Left ventricle myocardium inferior (tissue), 1 donor: ENCODE measurements at places on chromosomes 2 and 18.

GRCh38 chr2:30992781-30993180, 145.5 kb downstream of the GALNT14 start:
- no peak for DNase-seq
- H3K36me3 ChIP-seq: no peaks in the 10 kb centered on the region
- no peak overlapping the region for H3K27ac ChIP-seq
- no peaks in the 10 kb centered on the region for H3K4me1 ChIP-seq
- no peak overlapping the region for H3K4me3 ChIP-seq

- H3K4me1 ChIP-seq: peaks cover 32% of the 10 kb centered on the region
- no peaks in the 10 kb centered on the region for H3K27me3 ChIP-seq
- peak overlapping the region; percentile 95 for H3K27ac ChIP-seq
- DNase-seq: peak; percentile 23
- no peaks in the 10 kb centered on the region for H3K36me3 ChIP-seq
- H3K4me3 ChIP-seq: peak overlapping the region; percentile 80
Measured at GRCh38 chr2:226835420-226835795, 446 bp upstream of the RHBDD1 start.

GRCh38 chr2:109499566-109499965, 114.2 kb downstream of the SEPTIN10 start:
- H3K36me3 ChIP-seq: peaks cover 9% of the 10 kb centered on the region
- no peaks in the 10 kb centered on the region for H3K27me3 ChIP-seq
- no peak overlapping the region for H3K4me3 ChIP-seq
- no peak overlapping the region for H3K27ac ChIP-seq

DNA sequence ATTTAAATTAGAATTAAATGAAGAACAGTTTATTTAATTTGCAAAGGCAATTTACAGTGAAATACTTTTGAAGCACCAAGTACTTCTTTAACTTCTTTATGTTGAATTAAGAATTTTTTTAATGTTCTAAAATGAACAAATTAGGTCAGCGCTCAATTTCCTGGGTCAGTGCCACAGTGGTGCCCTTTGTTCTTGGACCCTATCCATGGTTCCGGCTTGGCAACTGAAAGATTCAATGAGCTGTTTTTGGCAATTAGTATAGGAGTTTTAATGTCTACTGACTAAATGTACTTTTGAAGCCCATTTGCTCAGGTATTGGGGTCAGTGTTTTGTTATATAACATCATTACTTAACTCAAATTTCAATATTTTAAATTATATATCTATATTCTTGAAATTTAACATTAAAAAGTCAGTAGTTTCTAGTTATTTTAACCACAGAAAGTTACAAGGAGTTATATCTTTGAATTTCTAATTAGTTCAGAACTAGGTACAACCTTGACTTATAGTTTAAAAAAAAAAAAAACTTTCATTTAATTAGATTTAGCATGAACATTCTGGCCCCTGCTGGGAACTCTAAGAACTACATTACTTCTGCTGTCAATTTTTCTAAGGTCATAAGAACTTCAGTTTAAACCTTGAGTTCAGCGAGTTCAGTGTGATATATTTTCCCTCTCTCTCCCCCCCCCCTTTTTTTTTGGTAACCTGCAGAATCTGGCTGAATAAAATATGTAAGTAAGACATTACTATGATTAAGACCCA, 7.6 kb upstream of the MSTN start:
- H3K4me3 ChIP-seq: no peak overlapping the region
- no peak overlapping the region for H3K27ac ChIP-seq
- no peaks in the 10 kb centered on the region for H3K36me3 ChIP-seq
- DNase-seq: no peak
- no peaks in the 10 kb centered on the region for H3K27me3 ChIP-seq

GRCh38 chr18:78207942-78208341, 771.7 kb upstream of the SALL3 start:
- H3K27me3 ChIP-seq: peaks cover 4% of the 10 kb centered on the region
- DNase-seq: no peak
- no peak overlapping the region for H3K27ac ChIP-seq
- no peaks in the 10 kb centered on the region for H3K4me1 ChIP-seq

- no peak overlapping the region for H3K27ac ChIP-seq
- H3K27me3 ChIP-seq: no peaks in the 10 kb centered on the region
- DNase-seq: no peak
- no peak overlapping the region for H3K4me3 ChIP-seq
Measured at GRCh38 chr2:139271149-139271548, 491.0 kb upstream of the NXPH2 start.

DNA sequence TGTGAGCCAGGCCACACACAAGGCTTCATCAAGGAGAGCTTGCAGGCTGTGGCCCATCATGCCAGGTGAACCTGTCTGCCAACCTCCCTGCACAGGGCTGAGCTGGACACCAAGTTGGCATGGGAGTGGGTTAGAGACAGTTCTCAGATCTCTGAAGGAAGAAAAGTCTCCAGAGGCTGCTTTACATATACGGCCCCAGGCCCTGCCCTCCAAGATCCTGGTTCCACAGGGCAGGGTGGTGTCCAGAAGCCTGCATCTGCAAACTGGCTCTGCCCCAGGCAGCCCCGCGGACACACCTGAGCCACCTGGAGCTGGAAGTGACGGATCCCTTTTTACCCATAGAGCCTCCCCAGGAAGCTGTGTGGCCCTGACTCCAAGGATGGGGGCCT, 24.2 kb upstream of the HES6 start:
- no peak overlapping the region for H3K4me3 ChIP-seq
- H3K36me3 ChIP-seq: peaks cover 36% of the 10 kb centered on the region
- peaks cover 43% of the 10 kb centered on the region for H3K4me1 ChIP-seq
- no peaks in the 10 kb centered on the region for H3K27me3 ChIP-seq
- H3K27ac ChIP-seq: peak overlapping the region; percentile 69
- DNase-seq: no peak

DNA sequence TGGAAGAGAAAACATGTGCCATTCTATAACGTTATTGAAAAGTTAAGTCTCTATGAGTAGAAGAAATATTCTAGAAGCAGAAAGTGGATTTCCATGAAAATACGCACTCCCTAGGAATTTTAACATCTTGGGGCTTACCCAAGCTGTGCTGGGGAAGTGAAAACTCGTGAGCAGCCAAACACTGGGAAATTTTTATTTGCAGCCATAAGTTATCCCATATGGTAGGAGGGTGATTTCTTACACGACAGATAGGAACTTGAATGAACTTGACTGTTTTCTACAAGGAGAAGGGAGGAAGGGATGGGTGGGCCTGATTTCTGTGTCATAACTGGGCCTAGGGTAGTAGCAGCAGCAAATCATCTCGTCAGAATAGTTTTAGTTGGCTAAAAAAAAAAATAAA, 272.6 kb downstream of the ETAA1 start:
- H3K4me1 ChIP-seq: peaks cover 29% of the 10 kb centered on the region
- H3K27me3 ChIP-seq: no peaks in the 10 kb centered on the region
- H3K4me3 ChIP-seq: no peak overlapping the region
- H3K27ac ChIP-seq: no peak overlapping the region

DNA sequence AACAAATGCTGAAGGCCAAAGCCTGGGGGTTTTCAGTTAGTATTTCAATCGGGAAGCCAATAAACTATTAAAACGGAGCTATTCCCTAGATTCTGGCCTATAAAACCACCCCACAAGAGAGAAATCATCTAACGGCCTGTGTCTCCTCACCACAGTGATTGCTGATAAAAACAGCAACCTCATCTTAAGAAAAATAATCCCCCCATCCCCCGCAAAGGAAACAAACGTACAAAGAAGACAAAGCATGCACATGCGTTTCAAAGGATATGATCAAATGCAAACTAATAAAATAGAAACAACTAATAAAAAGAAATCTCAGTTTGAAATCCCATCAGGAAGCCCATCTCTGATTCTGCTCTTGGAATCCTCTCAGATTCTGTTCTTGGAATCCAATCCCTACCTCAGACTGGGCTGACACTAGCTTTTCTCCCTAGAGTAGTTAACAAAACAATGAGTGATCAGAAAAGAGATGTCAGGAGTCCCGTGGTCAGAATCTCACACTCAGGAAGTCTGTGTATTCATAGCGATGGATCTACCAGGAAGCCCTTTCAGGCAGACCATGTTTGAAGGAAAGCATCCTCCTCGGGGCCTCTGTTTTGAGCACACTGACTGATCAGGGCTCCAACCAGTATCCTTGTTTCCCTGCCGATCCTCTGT, 150.7 kb downstream of the THADA start:
- H3K4me3 ChIP-seq: no peak overlapping the region
- no peaks in the 10 kb centered on the region for H3K27me3 ChIP-seq

DNA sequence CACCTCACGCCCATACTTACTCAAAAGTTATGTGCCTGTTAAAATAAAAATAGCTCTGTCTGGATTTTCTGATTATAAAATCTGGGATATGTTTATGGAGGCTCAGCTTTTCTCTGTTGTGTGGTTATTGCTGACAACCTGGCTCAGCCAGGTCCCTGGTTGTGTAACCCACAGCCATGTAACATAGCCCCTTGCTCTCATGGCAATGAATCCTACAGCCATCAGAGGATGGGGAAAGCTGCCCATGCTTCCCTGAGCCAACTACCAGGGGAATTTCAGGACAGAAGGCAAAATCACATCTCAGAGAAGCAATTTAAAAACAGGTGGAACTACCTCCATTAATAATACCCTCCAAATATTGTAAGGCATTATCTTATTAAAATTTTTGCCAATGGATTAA, 29.7 kb downstream of the ST8SIA5 start:
- H3K4me1 ChIP-seq: no peaks in the 10 kb centered on the region
- H3K27ac ChIP-seq: no peak overlapping the region
- no peak overlapping the region for H3K4me3 ChIP-seq
- H3K36me3 ChIP-seq: peaks cover 9% of the 10 kb centered on the region
- DNase-seq: no peak
